ENCODE measurements at places on chromosomes 1 and 21.

DNA sequence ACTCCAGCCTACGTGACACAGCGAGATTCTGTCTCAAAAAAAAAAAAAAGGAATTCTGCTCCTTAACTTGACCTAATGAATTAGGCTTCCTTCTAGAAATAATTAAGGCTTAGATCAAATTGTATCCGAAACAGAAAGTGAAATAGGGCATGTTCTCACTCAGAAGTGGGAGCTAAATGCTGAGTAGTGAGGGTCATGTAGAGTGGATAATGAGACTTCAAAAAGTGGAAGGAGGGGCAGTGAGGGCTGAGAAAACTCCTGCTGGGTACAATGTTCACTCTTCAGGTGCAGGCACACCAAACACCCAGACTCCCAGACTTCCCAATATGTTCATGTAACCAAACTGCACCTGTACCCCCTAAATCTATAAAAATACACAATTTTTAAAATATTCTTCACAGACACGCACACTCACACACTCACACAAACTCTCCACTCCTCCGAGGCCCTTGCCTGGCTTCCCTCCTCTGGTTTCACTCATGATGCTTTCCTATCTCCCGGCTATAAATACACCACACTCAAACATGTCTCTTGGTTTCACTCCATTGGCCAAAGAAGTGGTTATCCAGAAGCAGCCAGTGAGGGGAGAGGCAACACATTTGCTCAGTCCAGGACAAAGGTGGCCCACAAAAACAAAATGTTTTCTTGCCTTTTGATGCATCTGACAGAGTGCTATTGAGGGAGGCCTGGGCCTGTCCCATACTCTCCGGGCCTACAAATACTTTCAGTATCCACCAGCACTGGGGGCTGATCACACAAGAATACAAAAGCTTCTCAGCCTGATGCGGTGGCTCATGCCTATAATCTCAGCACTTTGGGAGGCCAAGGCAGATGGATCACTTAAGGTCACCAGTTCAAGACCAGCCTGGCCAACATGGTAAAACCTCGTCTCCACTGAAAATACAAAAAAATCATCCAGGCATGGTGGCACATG lies 249.2 kb downstream of the TOMM20 start:
- no peak for DNase-seq

DNA sequence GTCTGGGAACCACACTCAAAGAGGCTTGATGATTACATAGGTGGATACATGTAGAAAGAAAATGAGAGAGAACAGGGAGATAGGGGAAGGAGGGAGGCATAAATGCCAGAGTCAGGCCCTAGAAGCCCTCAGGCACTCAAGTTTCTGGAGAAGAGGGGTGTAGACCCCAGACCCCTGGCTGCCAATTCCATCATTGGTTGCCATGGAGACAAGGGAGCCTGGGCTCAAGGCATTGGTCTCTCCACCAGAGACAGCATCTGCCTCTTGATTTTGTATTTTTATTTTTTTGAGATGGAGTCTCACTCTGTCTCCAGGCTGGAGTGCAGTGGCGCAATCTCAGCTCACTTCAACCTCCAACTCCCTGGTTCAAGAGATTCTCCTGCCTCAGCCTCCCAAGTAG lies 114.3 kb upstream of the GRIK3 start:
- DNase-seq: no peak

GRCh38 chr1:154551474-154551873 lies 7.0 kb downstream of the UBE2Q1 start:
- DNase-seq: no peak

DNA sequence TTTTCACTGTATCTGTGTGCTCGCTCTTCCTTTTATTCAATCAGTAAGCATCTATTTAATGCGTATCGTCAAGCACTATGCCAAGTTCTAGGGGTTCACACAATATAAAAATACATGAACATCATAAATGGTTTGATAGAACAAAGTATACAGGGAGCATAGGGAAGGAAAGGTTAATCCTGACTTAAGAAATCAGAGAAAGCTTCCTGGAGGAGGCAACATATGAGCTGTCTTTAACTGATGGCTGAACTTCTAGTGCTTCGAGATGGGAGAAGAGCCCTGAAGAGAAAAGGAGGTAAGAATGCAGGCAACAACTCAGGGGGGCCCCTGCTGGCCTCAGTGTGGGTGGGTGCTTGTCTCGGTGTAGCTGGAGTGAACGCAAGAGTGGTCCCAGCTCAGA lies 63.6 kb upstream of the GALNT2 start:
- DNase-seq: no peak

DNA sequence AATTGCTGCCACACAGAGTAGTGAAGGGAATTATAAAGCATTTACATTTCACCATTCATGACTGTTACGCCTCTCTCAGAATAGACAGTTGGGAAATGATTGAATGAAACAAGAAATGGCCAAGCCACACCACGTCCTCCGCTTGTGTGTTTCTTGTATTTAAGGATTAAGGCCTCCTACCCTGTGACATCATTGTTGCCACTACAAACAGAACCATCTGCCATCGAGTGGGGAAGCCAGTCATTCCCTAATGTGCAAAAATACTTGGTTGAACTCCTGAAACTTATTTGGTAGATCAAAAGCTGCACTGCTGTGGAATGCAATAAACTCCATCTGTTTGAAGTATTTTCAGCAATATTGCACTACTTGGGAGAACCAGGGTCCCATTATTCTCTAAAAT lies 99.0 kb upstream of the C1orf105 start:
- DNase-seq: no peak

- DNase-seq: no peak
Measured at GRCh38 chr21:44867999-44868700, 5.3 kb downstream of the PTTG1IP start.

DNA sequence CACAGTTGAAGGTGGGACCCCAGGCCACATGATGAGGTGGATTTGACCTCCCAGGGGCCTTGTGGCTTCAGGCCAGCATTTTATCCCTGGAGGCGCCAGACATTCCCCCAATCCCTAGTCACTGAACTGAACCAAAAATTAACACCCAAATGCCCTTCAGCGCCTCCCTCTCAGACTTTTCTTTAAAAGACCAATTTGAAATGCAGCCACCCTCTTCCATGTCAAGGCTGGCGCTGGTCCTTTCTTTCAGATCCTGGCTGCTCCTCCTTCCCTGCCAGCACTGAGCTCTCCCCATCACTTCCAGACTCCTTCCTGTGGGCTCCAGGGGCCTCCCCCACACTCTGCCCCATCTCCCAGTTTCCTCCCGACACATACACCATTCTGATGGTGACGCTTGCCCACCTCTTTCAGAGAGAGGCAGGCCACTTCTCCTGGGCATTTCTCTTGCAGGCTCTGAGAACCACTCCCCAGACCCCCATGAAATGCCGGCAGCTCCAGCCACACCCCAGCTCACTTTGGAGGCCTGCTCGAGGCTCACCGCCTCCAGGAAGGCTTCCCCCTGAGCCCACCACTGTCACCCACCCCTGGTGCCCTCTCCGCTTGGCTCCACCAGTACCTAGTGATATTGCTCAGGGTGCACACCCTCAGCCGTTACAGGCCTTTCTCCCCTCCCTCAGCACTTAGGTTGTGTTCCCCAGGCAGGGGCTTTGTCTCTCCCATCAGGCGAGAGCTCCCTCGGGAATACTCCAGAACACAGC lies 27.0 kb downstream of the NAV1 start:
- no peak for DNase-seq

GRCh38 chr1:223323491-223324484 lies 40.2 kb downstream of the SUSD4 start:
- DNase-seq: no peak

DNA sequence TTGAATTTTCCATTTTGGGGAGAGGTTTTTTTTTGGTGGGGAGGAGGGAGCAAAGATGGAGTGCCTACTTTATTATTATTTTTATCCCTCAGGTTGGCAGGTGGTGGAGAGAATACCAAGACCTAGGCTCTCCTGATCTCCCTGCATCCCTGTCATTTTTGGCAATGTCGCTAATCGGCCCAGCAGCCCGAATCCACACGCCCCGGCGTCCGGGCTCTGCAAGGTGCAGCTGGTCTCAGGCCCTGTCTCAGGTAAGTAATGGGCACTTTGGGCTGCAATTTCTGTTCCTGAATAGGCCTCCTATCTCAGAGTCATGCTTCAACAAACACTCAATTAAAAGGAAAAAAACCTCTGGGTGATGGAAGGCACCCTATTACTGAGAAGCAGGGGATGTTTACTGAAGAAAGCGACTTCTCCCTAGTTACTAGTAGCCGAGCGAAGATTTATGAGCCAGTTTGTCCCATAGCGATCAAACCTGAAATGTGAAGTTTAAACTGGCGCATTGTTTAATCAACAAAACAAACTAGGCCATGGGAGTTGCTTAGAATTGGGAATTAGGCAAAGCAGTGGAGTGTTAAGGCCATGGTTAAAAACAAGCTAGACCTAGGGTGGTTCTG lies 137.8 kb downstream of the RWDD3 start:
- DNase-seq: no peak

GRCh38 chr1:92755541-92756461 lies 29.1 kb downstream of the EVI5 start:
- no peak for DNase-seq

GRCh38 chr1:27357281-27358037 lies 9.3 kb downstream of the MAP3K6 start:
- peak; percentile 76 for DNase-seq

GRCh38 chr21:38220270-38220737 lies 36.5 kb upstream of the KCNJ15 start:
- DNase-seq: no peak

- no peak for DNase-seq
Measured at GRCh38 chr1:246267896-246268295, 239.2 kb downstream of the SMYD3 start.

- no peak for DNase-seq
Measured at GRCh38 chr1:118825619-118826018, 162.5 kb downstream of the TBX15 start.

DNA sequence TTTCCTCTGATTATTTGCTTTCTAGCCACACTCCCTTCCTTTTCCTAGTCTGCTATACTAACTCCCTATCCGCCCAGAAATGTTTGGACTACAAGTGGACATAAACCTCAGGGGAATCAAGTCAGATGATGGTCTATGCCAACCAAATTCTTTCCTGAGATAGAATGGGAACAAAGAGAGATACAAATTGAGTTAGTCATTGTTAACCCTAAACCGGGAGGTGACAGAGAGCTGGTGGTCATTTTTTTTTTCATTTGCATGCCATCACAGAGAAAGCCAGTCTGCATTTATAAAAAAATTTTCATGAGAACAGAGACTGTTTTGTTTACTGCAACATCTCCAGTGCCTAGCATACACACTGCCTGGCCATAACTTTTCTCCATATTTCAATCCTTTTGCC lies 35.0 kb downstream of the MYSM1 start:
- DNase-seq: no peak

- DNase-seq: no peak
Measured at GRCh38 chr1:204263254-204263910, 49.6 kb upstream of the GOLT1A start.

DNA sequence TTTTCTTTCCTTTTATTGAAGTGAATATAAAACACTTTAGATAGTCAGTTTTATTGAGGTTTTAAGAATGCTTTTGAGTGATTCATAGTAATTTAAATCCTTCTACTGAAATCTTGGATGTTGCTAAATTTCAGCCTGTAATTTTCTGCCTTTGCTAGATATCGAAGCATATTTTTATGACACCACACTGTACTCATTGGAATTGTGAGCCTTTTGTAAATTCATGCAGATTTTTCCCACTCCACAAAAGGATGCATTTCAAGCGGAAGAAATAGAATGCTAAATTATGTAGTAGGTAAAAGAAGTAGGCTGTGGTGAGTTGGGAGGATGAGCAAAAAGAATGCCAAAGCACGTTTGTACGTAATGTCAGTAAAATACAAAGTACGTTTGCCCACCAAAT lies 13.8 kb downstream of the SNX7 start:
- DNase-seq: no peak

- no peak for DNase-seq
Measured at GRCh38 chr21:28148400-28149064, 844.1 kb downstream of the LTN1 start.

DNA sequence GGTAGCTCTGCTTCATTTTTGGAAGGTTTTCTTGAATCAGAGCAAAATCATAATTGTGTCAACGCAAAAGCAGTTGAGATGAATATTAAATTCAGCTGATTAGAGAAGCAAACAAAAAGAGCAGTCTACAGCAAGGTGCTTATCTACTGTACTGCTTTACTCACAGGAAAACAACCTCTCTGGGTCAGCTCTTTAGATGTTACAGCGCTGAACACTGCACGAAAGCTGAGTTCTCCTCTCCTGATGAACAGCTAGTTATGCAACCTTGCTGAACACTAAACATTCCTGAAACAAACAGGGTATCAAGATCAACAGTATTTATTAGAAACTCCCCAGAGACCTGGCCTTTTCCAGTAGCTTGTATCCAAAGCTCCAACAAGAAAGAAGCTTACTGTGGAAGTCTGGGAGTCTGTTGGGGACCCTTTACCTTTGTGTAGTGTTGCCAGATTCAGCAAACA lies 41.3 kb downstream of the TBCE start:
- DNase-seq: no peak

- no peak for DNase-seq
Measured at GRCh38 chr1:155904261-155904660, 6.9 kb downstream of the RIT1 start.

- no peak for DNase-seq
Measured at GRCh38 chr1:70656361-70656760, 245.3 kb downstream of the CTH start.

- no peak for DNase-seq
Measured at GRCh38 chr1:200243042-200243437, 166.8 kb downstream of the ZNF281 start.

- no peak for DNase-seq
Measured at GRCh38 chr1:176692431-176692830, 229.5 kb downstream of the PAPPA2 start.

DNA sequence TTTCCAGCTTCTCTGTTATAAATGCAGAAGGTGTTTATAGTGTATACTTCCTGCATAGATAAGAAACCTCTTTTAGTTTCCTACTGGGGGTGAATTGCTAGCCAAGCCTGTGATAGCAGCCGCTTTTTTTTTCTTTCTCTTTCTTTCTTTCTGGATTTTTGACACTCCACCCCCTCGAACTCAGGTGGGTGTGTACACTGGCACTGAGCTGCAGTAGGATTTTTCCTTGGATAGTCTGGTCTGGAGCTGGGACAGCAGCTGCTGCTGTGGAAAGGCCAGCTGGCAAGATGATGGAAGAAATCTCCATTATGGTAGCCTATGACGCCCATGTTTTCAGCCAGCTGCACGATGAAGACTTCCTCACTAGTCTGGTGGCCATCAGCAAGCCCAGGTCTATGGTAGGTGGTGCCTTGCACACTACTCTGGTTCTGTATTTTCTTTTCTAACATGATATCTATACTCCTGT lies 122.5 kb upstream of the CACYBP start:
- DNase-seq: no peak

GRCh38 chr1:90579212-90579802 lies 137.8 kb downstream of the BARHL2 start:
- no peak for DNase-seq

DNA sequence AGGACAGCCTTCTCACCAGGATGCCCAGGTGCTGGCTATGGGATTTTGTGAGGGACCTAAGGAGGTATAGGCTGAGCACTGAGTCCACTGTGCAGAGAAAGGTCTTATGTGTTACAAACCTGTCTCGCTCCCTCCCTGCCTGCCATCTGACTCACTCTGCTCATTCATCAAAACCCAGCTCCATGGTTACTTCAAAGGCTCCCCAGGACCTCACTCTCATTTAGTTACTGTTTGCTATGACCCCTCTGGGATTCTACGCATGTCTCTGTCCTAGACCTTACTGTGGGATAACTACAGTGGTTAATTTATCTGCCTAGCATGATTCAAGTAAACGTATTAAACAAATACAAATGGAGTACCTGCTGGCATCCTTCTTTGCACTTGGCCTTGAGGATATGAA lies 211.6 kb upstream of the KIAA0040 start:
- no peak for DNase-seq

- DNase-seq: no peak
Measured at GRCh38 chr1:55320891-55321290, 105.7 kb upstream of the USP24 start.

Measured in stimulated activated CD4-positive, alpha-beta T cell treated with anti-CD3 and anti-CD28 coated beads, Interleukin-1b, Interleukin-23, amount 100 ng/mL, for 4 hours (primary cell).